ENCODE measurements at places on chromosomes 11 and 22.

DNA sequence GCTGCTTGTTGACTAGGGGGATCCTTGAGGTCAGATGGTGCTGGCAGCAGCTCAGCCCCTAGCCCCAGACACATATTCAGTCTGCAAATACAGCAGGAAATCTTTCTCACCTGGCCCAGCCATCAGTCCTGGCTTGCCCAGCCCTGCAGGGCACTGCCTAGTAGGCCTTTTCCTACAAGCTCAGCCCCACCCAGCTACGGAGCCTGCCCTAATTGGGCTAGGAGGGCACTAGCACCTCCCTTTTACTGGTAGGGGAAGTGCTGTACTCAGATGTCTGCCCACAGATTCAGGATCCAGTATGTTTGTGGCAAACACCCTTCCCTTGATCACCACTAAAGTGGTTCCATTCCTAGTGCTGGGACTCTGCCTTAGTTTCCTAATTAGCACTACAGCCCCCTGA lies 257.1 kb upstream of the CADM1 start:
- DNase-seq, result no peak

DNA sequence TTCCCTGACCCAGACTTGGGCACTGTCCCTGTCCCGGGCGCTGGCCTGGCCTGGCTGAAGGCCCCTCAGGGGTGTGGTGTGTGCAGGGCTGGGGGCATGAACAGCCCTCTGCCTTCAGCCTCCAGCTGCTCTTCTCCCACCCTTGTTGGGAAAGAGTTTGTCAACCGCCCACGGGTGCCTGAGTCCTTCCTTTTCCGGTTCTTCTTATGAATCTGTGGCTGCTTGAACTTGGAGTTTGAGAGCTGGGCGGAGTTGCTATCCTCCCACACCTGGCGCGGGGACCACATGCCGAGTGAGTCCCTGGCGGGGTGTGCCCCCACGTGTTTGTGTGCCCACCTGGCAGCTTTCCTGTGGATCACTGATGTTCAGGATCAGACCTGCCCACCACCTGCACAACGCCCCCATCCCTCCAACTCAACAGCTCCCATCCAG lies 13.4 kb downstream of the NFAM1 start:
- DNase-seq, result no peak

GRCh38 chr22:24894220-24894975 lies 52.1 kb downstream of the LHFPL7 start:
- DNase-seq, result no peak

DNA sequence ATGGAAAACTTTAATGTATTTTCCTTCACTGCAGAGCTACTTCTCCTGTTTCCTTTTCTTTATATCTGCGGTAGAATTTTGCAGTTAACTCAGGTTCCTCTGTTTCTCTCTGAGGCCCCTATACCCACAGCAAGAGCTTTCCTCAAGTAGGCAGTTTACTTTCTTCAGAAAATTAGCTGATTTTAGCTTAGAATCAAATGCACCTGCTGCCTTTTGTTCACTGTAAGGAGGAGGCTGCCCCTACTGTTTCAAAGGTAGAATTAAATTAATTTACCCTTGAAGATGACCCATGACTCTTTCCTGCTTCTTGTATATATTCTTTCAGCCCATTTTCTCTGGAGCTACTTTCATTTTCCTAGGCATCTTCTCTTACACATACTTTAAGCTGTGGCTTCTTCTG lies 68.7 kb upstream of the GDPD4 start:
- no peak for DNase-seq

DNA sequence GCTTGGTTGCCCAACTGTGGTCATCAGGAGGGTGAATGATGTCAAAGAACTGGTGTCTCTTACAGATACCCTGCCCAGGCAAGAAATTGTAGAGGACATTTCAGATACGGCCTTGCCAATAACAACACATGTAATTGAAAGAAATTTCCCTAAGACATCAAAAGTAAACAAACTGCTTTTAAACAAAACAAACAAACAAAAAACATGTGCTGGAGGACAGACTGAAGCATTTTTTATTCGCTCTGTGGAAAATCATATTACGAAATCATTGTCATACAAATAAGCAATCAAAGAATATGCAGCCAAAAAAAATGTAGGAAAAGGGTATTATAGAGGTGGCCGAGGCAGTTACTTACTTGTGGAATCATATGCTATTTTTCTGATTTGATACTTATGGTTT lies 52.1 kb upstream of the MYEOV start:
- no peak for DNase-seq

GRCh38 chr11:102489186-102490145 lies 36.9 kb upstream of the TMEM123 start:
- DNase-seq, result no peak

DNA sequence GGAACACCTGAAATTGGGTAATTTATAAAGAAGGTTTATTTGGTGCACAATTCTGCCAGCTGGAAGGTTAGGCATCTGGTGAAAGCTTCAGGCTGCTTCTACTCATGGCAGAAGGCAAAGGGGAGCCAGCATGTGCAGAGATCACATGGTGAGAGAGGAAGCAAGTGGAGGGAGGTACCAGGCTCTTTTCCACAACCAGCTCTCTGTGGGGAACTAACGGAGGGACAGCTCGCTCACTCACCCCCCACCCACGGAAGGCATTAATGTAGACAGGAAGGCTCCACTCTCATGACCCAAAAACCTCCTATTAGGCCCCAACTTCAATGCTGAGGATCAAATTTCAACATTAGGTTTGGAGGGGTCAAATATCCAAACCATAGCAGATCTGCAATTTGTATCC lies 75.6 kb upstream of the ARHGAP32 start:
- no peak for DNase-seq
